ENCODE measurements at places on chromosomes 7 and 10. TPM values are rescaled to one million over a fixed set of nuclear protein-coding genes. Genes with fewer than 3 reads are reported as not detected.

Gene PLEKHS1
- 0.45 TPM for total RNA-seq

Gene DNAH11
- total RNA-seq, result 0.05 TPM

DNA sequence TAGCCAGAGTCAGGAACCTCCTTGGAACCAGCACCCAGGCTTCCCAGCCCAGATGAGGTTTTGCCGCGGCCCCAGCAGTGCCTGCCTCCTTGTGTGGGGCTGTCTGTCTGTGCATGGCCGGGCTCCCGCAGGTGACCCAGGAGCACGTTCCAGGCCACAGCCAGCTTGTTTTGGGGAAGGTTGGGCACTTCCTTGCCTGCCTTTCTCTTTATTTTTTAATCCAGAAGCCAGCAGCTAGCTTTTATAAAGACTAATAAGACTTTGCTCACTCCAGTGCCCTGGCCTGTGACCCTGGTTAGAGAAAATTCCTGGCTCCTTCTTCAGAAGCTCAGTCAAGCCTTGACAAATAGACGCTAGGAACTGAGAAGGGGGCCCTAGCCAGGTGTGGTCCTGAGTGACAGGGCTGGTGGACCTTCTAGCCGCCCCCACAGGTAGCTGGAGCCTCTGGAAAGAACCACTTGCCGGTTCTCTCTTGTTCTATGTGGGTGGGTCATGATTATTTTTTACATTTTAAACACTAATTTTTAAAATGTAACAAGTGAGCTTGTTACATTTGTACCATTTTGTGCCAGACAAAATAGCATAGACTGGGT lies 837 bp downstream of the SLC29A3 start:
- DNase-seq, result no peak

Gene ZNF22
- 26.8 TPM for total RNA-seq

GRCh38 chr7:127768241-127768640 lies 116.2 kb downstream of the SND1 start:
- DNase-seq, result no peak

Gene PNLIPRP3
- not detected for total RNA-seq
